ENCODE measurements at places on chromosomes 11 and 22.

GRCh38 chr11:76329084-76329648 is 51.8 kb downstream of the THAP12 start:
- DNase-seq, result no peak

GRCh38 chr11:3221408-3222002 is 2.9 kb upstream of the MRGPRG start:
- no peak for DNase-seq

- no peak for DNase-seq
These were observed 7.7 kb upstream of the PLET1 start for GRCh38 chr11:112268406-112268805.

DNA sequence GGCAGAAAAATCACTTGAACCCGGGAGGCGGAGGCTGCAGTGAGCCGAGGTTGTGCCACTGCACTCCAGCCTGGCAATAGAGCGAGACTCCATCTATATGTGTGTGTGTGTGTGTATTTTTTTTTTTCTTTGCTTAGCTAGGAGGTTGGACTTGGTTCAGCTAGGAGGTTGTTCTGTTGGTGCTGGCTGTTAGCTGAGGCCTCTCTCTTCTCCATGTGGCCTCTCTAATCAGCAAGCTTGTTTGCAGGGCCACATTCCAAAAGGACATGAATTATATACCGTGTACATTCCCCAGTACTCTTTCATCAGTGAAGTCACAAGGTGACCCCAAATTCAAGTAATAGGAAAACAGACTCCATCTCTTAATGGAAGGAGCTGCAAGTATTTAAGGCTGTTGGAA is 67.3 kb upstream of the KCNQ1OT1 start:
- no peak for DNase-seq

- DNase-seq, result no peak
These were observed 65.7 kb downstream of the ETS1 start for GRCh38 chr11:128521682-128522054.

- peak; percentile 53 for DNase-seq
These were observed 90.4 kb upstream of the PDGFD start for GRCh38 chr11:104254347-104254746.

GRCh38 chr11:15278128-15278527 is 163.4 kb downstream of the INSC start:
- DNase-seq, result no peak

DNA sequence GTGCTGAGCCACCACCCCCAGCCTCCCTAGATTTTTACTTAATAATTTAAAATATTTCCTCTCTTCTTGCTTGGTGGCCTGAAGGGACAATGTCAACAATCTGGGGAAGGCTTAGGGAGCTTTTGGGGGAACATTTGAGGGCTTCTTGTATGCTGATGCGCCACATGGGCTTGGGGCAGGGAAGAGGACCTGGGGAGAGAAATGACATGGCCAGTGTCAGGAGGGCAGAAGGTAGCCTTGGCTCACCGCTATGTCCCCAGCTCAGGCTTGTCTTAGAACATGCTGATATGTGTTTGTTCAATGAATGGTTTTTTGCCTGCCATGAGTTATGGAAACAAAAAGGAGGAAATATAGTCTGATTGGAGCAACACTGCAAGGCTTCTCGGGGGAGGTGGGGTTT is 51.6 kb downstream of the ST14 start:
- DNase-seq, result no peak

GRCh38 chr11:56624661-56625110 is 10.0 kb upstream of the OR5M1 start:
- peak; percentile 19 for DNase-seq

GRCh38 chr11:43969543-43969942 is 27.1 kb downstream of the C11orf96 start:
- no peak for DNase-seq

DNA sequence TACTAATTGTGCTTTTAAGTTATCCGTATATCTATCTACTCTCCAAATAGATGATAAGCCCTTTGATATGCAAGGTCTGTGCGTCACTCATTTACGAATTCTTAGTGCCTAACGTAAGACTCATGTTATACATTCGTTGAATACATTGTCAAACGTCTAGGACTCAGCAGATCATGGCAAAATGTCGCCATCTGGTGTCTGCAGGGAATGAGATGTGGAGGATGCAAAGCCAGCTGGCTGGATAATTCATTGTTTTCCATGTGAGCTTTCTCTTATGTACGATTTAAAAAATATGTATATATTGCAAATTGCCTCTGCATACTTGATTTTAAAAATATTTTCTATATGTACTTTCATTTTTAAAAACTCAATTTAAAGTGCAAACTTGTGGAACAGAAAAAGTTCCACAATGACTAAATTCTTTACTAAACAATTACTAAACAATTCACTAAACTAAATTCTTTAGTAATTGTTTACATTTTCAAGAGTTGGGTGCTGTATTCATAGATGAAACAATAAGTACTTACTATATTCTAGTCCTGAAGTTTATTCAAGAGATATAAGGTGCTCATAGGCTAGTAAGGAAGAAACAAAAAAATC is 33.8 kb downstream of the ZNF202 start:
- peak; percentile 67 for DNase-seq

- DNase-seq, result no peak
These were observed 31.6 kb upstream of the HORMAD2 start for GRCh38 chr22:30048681-30049080.

All from AML-193 (cell line).